ENCODE measurements at places on chromosomes 12 and 14.

GRCh38 chr12:89690925-89691324 lies 17.7 kb downstream of the ATP2B1 start:
- DNase-seq, result no peak

DNA sequence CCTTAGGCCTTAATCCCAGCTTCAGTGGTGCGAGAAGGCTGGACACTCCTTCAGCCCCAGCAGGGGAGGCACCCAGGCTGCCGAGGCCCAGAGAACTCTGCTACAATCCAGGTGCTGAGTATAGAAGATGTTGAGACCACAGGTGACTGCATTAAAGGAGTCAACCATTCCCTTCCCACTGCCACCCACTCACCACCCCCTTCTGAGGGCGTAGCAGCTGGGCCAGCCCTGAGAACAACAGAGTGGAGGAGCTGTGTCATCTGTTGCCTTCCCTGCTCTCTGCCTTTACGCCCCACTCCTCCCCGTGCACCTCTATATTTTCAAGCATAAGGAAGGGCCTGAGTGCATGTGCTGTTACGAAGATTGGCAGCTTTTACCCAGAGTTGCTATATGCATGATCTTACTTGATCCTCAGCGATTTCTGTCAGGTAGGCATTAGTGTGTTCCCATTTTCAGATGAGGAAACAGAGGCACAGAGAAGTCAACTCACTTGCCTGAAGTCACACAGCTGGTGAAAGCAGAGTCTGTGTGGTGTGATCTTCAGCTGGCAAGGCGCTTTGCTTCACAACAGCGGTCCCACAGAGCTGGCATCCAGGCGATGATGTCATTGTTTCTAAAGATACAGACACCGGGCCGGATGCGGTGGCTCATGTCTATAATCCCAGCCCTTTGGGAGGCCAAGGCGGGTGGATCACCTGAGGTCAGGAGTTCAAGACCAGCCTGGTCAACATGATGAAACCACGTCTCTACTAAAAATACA lies 46.7 kb downstream of the RIN3 start:
- DNase-seq, result peak; percentile 75

GRCh38 chr12:100229036-100229635 lies 28.5 kb downstream of the ACTR6 start:
- DNase-seq, result no peak

GRCh38 chr12:47904713-47905709 lies at the start of gene VDR:
TSS of gene VDR (minus strand) at chr12:47904994. CDS start at chr12:47879113, 25,881 bp downstream.
- DNase-seq, result peak; percentile 81

GRCh38 chr12:88313554-88313953 lies 171.4 kb downstream of the TMTC3 start:
- DNase-seq, result no peak

GRCh38 chr12:128137140-128137539 lies 129.8 kb upstream of the TMEM132C start:
- no peak for DNase-seq

- no peak for DNase-seq
These were observed 28.5 kb upstream of the PWP1 start for GRCh38 chr12:107657133-107657532.

GRCh38 chr12:69130064-69130463 lies 109.3 kb upstream of the CPSF6 start:
- DNase-seq, result no peak

DNA sequence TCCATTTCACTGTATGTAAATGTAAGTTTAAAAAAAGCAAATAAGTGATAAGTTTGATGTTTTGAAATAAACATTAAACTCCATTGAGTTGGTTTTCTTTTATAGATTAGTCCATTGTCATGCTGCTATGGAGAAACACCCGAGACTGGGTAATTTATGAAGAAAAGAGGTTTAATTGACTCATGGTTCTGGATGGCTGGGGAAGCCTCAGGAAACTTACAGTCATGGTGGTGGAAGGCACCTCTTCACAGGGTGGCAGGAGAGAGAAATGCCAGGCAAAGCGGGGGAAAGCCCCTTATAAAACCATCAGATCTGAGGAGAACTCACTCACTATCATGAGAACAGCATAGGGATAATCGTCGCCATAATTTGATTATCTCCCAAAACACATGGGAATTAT lies 48.4 kb upstream of the OXA1L start:
- peak; percentile 11 for DNase-seq

- DNase-seq, result no peak
These were observed 32.4 kb upstream of the CD69 start for GRCh38 chr12:9792961-9793617.

- peak; percentile 95 for DNase-seq
These were observed 22.1 kb upstream of the NINJ2 start for GRCh38 chr12:685388-685787.

- DNase-seq, result no peak
These were observed 27.8 kb downstream of the AACS start for GRCh38 chr12:125092872-125093680.

DNA sequence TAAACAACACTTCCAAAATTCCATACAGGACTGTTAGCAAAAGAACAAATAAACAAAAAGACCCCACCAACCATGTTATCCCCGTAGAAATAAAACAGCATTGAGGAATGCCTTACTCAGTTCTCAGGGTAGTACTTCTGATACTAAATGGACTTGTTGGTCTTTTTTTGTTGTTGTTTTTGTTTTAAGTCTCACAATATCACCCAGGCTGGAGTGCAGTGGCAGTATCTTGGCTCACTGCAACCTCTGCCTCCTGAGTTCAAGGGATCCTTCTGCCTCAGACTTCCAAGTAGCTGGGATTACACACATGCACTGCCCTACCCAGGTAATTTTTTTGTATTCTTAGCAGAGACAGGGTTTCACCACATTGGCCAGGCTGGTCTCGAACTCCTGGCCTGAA lies 17.1 kb downstream of the HNRNPC start:
- no peak for DNase-seq

GRCh38 chr14:63893701-63894458 lies 41.1 kb downstream of the SYNE2 start:
- no peak for DNase-seq

- DNase-seq, result no peak
These were observed 13.7 kb downstream of the OR6J1 start for GRCh38 chr14:22630486-22630885.

GRCh38 chr12:9363145-9363544 lies 154.9 kb upstream of the PZP start:
- peak; percentile 49 for DNase-seq

GRCh38 chr12:26786865-26787514 lies 46.0 kb downstream of the ITPR2 start:
- DNase-seq, result no peak

DNA sequence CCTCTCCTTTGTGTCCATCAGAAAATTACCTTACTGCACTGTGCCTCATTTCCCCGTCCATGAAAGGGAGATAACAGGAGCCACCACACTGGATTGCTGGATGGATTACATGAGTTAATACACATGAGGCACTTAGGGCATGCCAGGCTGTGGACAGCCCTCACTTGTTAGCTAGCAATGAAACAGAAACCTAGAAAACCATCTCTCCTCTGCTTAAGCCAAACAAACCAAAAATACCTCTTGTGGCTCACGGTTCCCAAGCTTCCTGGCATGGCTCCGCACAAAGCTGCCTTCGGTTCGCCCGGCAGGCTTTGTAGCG lies 660 bp upstream of the HCFC2 start:
- peak; percentile 29 for DNase-seq

DNA sequence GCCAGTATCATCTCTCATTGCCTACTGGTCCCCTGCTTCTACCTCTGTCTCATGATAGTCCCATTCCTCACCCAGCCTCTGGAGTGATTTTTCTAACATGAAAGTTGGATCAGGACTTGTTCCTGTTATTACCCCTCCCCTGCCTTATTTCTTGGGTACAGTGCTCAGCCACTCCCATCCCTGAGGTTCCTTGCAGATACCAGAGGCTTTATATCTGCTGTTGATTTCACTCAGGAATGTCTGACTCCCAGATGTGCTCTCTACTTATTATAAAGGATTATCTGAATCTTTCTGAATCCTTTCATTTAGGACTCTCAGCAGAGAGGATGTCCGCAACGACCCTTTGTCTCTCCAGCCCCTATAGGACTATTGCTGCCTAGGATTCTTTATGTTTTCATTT lies 111.2 kb downstream of the LRRK2 start:
- DNase-seq, result no peak

GRCh38 chr12:66549050-66549389 lies 129.9 kb downstream of the GRIP1 start:
- no peak for DNase-seq

DNA sequence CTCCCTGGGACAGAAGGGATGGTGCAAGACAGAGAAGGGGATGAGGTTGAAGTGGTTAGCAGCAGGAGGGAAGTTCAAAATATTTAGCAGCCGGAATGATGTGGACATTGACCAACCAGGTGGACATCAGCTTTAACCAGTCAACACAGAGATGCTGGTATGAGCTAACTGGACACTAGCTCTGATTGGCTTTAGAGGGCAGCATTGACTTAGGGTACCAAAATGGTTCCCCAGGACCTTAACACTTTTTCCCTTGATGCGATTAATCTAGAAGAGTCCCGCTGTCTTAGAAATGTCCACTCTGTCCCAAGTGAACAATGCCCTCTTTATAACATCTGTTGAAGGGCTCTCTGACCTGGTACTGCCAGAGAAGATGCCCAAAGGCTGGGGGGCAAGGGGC lies 134.0 kb upstream of the GSC start:
- no peak for DNase-seq

GRCh38 chr14:102568115-102568614 lies 24.3 kb upstream of the RCOR1 start:
- peak; percentile 78 for DNase-seq

- DNase-seq, result no peak
These were observed 26.6 kb downstream of the GPRC5D start for GRCh38 chr12:12925388-12925787.

DNA sequence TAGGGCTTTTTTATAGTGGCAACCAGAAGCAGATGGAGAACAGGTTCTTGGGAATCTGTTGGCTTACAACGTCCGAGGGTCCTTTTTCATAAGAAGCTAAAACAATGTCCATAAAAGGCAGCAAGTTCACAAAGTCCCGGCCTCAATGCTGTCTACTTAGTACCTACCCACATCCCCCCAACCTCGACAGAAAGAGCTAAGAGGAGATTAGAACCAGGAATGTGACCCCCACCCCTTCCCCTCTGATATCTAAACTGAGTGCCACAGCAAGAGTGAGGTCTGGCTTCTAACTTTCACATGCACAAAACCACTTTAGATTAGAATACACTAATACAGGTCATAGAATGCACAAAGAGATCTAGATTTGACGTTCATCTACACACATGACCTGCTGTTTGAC lies 4.5 kb downstream of the DPF3 start:
- no peak for DNase-seq

- no peak for DNase-seq
These were observed 5.2 kb upstream of the LMO3 start for GRCh38 chr12:16611146-16611545.

GRCh38 chr12:77537663-77538062 lies 293.0 kb upstream of the NAV3 start:
- DNase-seq, result no peak

GRCh38 chr12:88401155-88401554 lies 179.1 kb downstream of the KITLG start:
- DNase-seq, result no peak

GRCh38 chr14:68794130-68794850 lies 1.4 kb upstream of the ZFP36L1 start:
- peak; percentile 89 for DNase-seq

- peak; percentile 2 for DNase-seq
These were observed 23.0 kb upstream of the GPR132 start for GRCh38 chr14:105087963-105088811.

GRCh38 chr14:90154110-90154509 lies 92.3 kb downstream of the KCNK13 start:
- no peak for DNase-seq

DNA sequence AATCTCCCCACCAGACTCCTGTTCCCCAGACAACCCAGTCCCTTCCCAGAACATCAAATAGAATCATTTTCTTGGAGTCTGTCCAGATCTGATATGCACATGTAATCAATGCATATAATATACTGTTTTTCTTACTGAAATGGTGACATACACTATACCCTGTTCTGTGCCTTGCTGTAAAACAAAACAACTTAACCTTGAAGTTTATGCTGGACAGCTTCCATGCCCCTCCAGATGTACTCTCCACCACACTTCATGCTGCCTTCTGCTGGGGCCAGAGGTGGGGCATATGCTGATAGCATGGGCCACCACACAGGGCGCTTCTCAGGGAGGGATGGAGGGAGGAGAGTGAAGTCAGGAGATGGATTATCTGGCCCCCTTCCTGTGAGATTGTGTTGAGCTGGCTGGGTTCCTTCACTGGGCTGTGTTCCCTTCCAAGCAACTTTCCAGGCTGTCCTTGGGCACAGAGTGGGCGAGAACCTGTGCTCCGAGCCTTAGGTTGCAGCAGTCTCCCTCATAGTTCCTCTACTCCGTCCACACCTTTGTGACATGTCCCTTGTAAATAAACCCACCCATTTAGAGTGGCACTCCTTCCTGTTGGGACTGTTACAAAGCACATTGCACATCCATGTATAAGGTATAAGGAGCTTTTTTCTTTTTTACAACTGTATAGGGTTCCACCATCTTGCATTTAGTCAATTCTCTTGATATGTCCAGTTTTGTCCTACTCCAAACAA lies 77.6 kb upstream of the RIC8B start:
- no peak for DNase-seq

DNA sequence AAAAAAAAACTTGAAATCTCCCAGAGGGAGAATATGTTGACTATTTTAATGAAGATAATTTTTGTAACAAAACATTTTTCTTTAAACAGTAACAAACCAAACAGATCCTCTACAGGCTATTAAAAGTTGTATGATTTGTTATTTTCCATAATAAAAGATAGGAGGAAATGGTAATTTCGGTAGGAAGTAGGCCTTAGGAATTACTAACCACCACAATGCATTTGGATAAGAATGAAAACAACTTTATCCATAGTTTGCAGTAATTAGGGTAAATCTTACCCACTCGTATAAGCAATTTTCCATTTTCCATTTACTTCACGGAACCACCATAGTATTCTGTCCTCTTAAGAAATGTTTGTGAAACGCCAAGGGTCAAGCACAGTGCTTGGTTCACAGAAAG lies 6.0 kb downstream of the USP44 start:
- DNase-seq, result no peak

DNA sequence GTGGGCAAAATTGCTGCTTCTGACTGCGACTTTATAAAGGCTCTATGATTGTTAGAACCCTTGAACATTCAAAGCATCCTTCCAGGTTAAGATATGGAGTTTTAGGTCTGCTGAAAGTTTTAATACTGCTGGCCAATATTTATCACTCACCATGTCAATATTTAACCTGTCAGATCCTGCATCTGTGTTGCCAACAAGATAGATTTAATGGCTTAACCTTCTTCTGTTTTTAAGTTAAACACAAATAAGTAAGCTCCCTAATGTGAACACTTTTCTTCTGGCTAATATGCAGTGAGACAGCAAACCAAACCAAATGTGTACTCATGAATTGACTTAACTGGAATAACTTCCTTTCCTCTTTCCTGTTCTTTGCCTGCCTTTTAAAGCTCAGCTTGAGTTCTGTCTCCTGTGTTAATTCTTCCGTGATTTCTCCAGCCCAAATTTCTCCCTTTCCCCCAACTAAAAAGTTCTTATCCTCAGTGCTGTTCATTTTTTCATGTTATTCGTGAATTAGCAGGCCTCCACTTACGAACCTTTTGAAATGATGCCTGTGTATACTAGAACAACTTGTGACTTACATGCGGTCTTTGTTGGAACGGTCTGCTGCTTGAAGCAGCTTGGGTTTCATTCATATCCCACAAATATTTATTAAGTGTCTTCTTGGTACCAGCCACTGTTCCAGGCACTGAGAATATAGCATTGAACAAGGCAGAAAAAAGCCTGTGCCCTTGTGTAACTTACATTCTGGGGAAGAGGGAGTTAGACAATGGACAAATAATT lies 9.1 kb downstream of the FBXW8 start:
- DNase-seq, result no peak

GRCh38 chr12:108635201-108635996 lies 1.7 kb upstream of the SELPLG start:
- DNase-seq, result peak; percentile 79

- no peak for DNase-seq
These were observed 2.1 kb upstream of the TSPAN8 start for GRCh38 chr12:71159878-71160277.

All from activated CD8-positive, alpha-beta T cell treated with anti-CD3 and anti-CD28 coated beads for 36 hours (primary cell).